Stimulated activated CD8-positive, alpha-beta memory T cell treated with anti-CD3 and anti-CD28 coated beads, Interleukin-4, amount 100 ng/mL, for 48 hours (primary cell): ENCODE measurements at places on chromosomes 3 and 15.

- DNase-seq, result no peak
These were observed 10.8 kb upstream of the FANCD2 start for GRCh38 chr3:10015461-10015904.

GRCh38 chr15:81411051-81411450, 37.0 kb upstream of the TMC3 start:
- no peak for DNase-seq

- no peak for DNase-seq
These were observed 222.3 kb downstream of the SLCO3A1 start for GRCh38 chr15:92075764-92076163.

- DNase-seq, result no peak
These were observed 10.2 kb downstream of the RASL12 start for GRCh38 chr15:65057549-65057940.

DNA sequence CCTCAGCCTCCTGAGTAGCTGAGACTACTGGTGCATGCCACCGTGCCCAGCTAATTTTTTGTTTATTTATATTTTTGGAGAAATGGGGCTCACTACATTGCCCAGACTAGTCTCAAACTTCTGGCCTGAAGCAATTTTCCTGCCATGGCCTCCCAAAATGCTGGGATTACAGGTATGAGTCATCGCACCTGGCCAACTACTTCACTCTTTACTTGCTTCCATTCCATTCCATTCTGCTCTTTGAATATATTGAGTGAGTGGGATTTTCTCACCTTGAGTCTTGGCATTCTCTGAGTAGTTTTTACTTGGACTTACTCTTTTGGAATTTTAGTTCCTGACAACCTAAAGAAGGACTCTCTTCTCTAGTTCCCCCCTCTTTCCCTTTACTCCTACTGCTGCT, 93.8 kb upstream of the UNC13C start:
- DNase-seq, result no peak

DNA sequence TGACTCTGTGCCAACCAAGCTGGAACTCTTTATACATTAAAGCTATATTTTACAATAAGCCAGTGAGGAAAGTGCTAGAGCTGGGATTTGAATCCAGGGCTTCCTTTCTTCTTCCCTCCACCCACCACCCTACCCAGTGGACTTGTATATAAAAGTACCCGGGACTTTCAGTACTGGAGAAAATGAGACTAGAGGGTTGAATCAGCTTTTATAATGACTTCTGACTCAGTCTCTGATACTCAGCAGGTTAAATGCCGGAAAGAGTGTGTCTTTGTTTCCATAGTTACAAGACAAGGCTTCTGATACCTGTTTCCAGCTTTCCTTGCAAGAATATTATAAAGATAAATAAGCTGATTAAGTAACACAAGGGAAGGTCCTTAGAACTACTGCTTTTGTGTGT, 80.9 kb downstream of the FRMD4B start:
- DNase-seq, result no peak

DNA sequence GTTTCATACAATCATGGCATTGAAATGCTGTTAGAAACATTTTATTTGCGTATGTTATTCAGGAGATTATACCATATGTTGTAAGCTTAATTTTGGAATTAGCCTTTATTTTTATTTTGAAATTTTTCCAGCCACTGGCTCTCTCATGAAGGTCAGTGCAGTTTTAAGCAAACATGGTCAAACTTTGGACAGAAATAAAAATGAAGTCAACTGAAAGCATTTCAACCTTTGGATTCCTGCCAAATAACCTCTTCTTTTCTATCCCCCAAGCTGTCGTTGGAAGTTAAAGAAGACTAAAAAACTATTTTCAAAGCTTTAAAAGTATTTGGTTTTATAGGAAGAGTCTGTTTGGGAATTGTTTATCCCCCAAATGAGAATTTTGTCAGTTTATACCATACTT, 846.6 kb downstream of the MCTP2 start:
- no peak for DNase-seq
